Activated CD4-positive, alpha-beta T cell treated with anti-CD3 and anti-CD28 coated beads for 24 hours (primary cell): ENCODE measurements at places on chromosomes 7 and 10.

GRCh38 chr7:33061282-33061937, 1.2 kb downstream of the NT5C3A start:
- no peak for DNase-seq

GRCh38 chr7:26680587-26680986, 183.8 kb downstream of the SKAP2 start:
- DNase-seq = no peak

GRCh38 chr10:16583382-16583781, 61.7 kb upstream of the C1QL3 start:
- DNase-seq = no peak

DNA sequence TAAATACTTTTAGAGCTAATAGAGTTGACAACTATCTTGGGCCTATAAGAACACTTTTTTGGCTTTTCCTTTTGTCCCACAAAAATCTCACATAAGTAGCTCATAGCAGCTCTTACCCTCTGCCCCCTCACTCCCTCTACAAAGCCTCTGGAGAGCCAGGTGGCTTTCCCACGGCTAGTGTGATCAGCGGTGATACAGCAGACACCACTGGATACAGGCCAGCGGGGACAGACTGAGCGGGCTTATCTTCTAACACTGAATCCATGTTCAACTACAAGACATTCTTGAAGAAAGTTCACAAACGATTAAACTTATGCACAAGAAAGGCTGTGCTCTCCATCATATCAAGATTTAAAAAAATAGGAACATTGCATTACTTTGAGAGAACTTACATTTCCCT, 377.2 kb downstream of the PARD3 start:
- no peak for DNase-seq

- no peak for DNase-seq
These were observed 96.9 kb downstream of the EPDR1 start for GRCh38 chr7:38017320-38017719.

DNA sequence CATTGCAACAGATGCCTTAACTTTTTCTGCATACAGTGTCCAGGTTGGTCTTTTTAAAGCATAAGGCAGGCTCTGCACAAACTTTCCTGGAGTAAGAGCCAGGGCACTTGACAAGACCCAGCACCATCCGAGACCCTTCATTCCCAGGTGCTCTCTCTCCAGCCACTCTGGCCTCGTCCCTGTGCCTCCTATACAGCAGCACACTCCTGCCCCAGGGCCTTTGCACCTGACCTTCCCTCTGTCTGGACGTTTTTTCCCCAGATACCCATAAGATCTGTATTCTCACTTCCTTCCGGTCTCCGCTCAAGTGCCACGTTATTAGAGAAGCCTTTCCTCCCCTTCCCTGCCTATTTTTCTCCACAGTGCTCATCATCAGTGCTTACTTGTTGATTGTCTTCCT, 25.6 kb downstream of the PYROXD2 start:
- DNase-seq = no peak

- DNase-seq = no peak
These were observed 40.2 kb downstream of the VWA2 start for GRCh38 chr10:114279289-114279688.

DNA sequence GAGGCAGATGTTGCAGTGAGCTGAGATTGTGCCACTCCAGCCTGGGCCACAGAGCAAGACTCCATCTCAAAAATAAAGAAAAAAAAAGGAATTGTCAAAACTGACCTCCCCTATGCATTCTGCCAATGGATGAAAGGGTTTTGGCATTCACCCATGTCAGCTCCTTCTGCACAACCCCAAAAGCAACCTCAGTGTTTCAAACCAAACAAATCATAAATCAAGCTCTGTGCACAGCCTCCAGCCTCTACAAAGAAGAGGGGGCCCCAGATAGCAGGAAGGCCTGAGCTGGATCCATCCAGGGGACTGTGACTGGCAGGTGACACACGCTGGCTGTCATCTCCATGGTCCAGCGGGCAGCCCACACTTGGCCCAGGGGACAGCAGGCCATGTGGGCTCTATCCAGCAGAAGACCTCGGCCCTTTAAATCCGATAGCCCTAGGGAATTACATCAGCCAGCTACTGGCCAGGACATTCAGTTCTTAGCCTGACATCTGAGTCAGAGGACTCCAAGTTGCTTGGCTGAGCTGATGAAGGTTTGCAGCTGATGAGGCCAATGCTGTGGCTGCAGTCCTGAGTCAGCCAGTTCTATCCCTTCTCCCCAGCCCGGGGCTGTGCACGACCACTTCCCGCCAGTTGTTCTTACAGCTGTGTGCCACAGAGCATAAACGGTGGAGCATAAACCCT, 52.0 kb upstream of the FIGNL1 start:
- DNase-seq = no peak

DNA sequence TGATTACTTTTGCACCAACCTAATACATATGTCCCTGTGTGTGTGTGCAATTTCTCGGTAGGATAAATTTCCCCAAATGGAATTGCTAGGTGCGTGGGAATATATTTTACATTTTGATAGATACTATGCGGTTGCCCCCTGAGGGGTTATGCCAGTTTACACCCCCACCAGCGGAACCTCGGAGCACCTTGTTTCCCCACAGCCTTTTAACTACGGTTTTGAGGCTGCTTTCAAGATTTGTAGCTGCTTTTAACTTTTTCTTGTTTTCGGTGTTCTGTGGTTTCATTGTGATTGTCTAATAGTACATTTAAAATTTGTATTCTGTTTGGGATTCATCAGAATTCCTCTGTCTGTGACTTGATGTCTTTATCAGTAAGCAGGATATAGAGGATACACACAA, 22.0 kb downstream of the PROSER2 start:
- no peak for DNase-seq

DNA sequence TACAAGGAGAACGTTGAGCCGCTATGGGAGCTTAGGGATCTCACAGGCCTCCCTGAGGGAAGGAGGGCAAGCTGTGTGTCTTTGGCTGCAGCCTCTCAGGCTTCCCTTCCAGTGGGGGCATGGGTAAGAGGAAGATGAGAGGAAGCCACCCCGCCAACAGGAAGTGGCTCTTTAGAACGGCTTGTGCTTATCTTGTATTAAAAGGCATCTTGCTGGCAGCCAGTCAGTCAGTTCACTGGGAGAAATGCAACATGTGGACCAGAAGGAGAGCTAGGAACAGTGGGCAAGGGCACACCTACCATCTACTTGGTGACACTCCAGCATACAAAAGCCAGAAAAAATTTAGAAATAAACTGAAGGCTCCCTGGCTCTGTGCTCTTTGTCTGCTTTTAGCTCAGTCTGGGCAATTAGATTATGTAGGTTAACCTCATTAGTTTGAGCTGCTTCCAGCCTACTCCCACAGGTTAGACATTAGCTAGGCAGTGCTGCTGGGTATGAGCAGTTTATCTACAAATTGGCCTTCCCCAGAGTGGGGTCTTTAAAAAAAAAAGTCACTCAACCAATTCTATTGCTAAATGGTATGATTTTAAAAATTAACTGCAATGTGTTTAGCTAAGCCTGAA, 595.9 kb downstream of the KCNMA1 start:
- DNase-seq = no peak

DNA sequence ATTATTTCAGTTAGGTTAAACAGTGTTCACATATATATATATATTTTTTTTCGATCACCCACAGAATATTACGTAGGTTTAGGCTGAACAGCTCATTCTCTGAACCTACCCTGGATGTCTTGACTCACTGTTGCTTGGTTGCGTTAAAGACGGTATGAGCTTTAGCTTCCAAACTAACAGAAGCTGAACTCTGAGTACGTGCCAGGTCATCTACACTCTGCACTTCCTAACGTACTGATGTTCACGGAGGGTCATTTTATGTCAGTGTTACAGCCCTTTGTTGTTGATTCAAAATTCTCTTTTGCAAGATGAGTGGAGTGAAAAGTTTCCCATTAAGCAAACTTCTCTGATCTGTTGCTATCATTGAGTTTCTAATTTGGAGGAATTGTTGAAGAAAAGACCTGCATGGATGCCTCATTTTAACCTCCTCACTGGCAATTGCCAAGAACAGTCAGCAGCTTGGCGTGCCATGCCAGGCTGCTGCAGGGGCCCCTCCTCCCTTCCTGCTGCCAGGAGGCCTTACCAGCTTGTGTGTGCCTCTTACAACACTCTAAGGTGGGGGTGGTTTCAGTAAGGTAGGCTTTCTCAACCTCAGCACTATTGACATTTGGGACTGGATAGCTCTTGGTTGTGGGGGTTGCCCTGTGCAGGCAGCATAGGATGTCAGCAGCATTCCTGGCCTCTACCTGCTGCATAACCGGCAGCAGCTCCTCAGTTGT, 44.3 kb downstream of the INSYN2A start:
- DNase-seq = no peak

GRCh38 chr10:100738055-100738827, 7.1 kb upstream of the PAX2 start:
- DNase-seq = no peak

GRCh38 chr7:28903730-28904577, 54.2 kb downstream of the TRIL start:
- DNase-seq = no peak

- DNase-seq = no peak
These were observed 8.0 kb upstream of the ELFN1 start for GRCh38 chr7:1662101-1662500.

DNA sequence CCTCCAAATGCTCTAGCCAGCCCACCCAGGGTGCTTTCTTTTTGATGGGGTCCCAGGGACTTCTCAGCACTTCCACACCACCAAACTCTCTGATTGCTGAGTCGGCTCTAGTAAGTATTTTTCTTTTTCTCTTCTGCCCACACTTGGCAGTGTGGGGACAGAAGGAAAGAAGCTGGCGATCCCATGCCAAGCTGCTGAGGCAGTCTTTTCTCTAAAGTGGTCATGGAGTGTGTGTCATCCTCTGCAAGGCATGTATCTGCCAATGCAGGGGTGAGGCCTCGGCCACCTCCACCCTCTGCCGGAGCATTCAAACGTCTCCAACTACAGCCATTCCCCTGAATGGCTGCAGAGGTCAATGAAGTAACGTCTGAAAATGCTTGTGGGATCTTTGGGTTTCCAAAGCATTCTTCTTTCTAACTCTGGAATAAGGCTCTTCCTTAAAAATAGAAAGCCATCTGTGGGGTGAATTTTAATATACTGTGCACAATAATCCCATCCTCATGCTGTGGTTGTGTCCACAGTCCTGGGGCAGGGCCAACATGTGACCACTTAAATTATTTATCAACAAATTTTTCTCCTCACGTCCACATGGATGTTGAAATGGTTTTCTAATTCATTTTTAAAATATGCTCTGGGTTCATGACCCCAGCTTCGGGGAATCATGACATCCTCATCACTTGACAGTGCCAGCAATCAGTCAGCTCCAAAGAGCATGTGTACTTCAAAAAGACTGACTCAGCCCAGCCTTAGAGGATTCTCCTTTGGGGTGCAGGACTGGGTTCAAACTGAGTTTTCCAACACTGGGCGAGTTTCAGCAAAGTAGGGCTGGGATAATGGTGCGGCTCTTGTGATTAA, 171.3 kb upstream of the ITGB1 start:
- no peak for DNase-seq

GRCh38 chr10:115624448-115624847, 531.3 kb downstream of the ATRNL1 start:
- DNase-seq = no peak

- peak; percentile 52 for DNase-seq
These were observed 489.8 kb upstream of the ZMIZ1 start for GRCh38 chr10:78578929-78579328.

GRCh38 chr10:28988980-28989379, 299.9 kb upstream of the LYZL1 start:
- no peak for DNase-seq

DNA sequence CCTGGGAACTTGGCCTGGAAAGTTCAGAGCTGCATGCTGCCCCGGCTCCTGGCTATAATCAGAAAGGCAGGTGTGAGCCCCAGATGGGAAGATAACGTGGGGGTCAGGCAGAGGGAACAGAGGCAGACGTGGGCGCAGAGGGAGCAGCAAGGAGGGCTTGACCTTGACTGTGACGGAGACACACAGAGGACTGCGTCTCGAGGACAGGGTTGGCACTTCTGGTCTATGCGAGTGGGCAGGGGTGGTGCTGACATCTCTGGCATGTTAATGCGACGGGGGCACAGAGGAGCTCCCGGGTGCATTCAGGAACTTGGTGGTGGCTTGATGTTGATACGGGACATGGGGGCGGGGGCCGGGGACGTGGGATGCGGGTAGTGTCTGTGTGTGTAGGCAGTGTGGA, 232.1 kb upstream of the GRB10 start:
- no peak for DNase-seq

DNA sequence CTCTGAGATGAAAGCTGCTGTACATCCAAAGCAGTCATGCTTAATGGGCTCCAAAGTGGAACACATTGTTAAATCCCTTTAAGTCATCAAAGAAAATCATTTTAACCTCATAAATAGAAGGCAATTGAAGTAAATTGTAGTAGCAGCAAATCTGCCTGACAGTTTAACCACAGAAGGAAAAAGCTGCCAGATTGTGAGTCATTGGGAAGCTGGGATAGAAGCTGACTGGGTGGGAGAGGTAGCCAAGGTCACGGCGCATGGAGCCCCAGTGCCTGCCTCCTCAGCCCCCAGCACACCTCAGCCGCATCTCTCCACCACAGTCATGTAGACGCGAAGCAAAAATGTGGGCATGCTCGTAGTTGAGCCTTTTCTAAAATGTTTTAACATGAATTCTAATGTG, 44.0 kb downstream of the TARP start:
- DNase-seq = no peak

GRCh38 chr7:44307301-44307900, 18.0 kb downstream of the CAMK2B start:
- DNase-seq = no peak

GRCh38 chr7:934469-935163, 19.9 kb downstream of the ADAP1 start:
- DNase-seq = no peak

GRCh38 chr7:40059057-40059456, 75.4 kb downstream of the MPLKIP start:
- DNase-seq = no peak

GRCh38 chr7:96831446-96831845, 121.8 kb upstream of the SEM1 start:
- DNase-seq = no peak

- DNase-seq = no peak
These were observed 82.2 kb downstream of the SEMA3D start for GRCh38 chr7:85104432-85105205.

DNA sequence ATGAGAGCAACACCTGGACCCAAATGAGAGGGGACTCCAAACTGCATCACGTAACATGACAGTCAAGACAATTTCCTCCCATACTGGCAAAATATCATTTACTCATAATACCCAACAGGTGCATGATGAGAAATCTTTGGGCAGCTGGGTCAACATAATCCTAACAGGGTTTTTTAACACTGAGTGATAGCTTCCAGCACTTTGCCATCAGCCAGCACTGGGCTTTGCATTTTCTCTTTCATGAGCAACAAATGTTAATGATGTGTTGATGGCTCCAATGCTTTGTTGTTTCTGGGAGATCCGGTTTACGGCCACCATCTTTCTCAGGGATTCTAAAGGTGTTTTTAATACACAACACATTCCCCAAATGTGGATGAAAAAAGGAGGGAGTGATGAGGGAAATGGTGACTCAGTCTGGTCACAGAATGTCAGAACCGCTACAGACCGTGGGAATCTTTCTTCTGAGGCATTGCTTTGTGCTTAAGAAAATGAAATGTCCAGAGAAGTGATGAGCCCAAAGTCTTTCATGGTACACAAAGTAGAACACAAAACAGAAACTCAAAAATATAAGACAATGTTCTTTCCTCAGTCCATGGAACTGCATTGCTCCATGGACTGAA, 705.7 kb upstream of the IGFBP3 start:
- DNase-seq = no peak

- DNase-seq = no peak
These were observed 2.5 kb downstream of the FGL2 start for GRCh38 chr7:77197141-77197540.
